Trophoblast cell (in vitro differentiated cells and primary cell): ENCODE measurements at places on chromosomes 6 and 20.

GRCh38 chr6:117616391-117617209 is 14.3 kb upstream of the GOPC start:
- no peak for DNase-seq

DNA sequence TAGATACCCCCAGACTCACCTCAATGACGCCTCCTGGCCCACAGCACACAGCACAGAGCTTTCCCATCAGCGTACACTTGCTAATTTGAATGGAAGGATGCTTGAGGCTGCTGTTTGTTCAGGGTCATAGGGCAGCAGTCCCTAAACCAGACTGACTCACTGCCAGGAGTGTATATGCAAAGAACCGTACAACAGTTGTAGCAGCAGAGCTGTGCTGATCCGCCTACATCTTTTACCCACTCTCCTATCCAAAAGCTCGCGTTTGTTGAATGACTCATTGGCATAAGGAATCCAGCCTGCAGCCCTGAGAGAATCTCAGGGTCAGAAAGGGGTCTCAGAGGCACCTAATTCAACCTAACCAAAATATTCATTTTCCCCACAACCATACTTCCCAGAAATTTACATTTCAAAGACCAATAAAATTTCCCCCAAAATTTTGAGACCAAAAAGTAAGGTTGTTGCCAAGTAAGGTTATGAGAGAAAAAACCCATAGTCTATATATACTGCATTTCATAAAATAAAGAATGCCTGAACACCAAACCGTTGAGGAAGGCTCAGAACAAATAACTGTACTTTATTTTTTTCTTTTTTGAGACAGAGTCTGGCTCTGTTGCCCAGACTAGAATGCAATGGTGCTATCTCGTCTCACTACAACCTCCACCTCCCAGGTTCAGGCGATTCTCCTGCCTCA is 35.3 kb upstream of the CCND3 start:
- peak; percentile 72 for DNase-seq

DNA sequence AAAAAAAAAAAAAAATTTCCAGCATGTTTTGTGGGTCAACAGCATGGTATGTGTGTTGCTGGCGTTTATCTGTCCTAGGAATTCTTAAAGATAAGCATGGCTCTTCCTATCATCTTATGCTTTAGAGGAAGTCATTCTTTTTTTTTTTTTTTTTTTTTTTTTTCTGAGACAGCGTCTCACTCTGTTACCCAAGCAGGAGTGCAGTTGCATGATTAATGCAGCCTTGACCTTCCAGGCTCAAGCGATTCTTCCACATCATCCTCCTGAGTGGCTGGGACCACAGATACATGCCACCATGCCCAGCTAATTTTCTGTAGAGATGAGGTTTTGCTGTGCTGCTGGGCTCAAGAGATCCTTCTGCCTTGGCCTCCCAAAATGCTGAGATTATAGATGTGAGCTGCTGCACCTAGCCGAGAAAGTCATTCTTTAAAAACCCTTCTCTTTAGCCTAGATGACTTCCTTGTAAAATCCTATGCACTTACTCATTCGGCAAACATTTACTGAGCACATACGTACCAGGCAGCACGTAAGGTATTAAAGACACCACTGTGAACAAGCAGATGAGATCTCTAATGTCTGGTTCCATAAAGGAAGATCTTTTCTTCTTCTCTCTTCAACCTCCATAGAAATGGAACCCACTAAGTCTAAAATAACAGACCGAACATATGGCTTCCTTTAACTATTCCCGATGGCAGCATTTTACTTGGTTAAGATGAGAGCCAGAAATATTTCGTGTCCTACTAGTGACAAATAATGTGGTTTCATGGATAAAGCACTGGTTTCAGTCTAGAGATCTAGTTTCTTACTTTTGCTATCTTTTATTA is 122.4 kb downstream of the RIN2 start:
- peak; percentile 50 for DNase-seq

DNA sequence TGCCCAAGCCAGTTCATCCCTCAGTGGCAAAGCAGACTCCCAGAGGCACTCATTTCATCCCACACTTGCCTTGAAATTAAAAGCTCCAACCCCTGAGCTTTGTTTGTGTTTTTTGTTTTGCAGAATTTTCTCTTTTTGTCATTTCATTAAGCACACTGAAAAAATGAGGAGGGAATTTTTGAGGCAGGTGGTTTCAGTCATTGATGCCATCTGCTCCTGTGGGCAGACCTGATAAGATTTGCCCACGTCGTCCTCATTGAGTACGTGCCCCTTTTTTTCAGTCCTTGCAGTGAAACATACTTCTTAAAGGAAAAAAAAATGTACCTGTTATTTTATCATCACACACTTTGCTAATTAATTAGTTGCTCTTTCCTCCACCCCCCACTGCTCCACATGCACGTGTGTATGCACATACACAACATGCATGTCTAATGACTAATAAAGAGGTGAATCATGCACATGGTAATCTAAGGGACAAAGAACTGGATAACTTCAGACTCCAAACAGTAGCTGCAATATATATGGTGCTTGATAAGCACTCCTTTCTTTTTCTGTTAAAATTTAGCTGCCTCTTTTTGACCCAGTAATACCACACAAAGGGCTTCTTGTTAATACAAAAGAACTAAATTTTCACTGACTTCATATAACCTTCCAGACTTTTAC is 102.1 kb upstream of the TMEM181 start:
- peak; percentile 6 for DNase-seq

- no peak for DNase-seq
Observed at GRCh38 chr6:148736774-148737412, 9.9 kb upstream of the UST start.

DNA sequence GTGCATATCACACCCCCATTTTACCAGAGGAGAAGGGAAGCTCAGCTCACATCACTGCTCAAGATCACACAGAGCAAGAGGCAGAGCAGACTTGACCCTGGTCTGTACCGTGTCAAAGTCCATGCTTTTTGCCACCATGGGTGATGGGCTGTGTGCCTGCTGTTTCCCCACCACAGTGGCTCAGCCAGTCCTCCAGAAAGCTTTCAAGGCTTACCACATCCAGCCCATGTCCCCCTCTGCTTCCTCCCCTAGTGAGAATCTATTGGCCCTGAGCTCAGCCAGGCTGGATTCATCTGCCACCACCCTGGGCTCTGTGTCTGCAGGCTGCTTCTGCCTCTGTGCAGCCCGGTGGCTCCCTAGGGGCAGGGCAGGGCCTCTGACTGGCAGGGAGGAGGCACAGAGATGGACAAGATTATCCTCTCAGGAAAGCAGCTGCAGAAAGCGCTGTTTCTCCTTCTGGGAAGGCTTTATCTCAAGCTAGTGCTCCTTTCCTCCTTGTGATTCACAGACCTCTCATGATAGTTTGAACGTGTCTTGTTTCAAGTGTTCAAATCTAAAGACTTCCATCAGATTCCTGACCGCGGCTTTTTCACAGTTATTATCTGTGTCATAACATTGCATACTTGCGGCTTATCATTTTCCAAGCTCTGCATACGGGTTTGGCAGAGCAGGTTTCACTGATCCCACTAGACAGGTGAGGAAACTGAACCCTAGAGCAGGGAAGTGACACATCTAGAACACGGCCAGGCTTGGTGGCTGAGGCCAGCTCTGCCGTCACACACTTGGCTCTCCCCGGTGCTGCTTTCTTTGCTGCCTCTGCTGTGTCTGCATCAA is 37.4 kb downstream of the VEGFA start:
- DNase-seq = peak; percentile 94

DNA sequence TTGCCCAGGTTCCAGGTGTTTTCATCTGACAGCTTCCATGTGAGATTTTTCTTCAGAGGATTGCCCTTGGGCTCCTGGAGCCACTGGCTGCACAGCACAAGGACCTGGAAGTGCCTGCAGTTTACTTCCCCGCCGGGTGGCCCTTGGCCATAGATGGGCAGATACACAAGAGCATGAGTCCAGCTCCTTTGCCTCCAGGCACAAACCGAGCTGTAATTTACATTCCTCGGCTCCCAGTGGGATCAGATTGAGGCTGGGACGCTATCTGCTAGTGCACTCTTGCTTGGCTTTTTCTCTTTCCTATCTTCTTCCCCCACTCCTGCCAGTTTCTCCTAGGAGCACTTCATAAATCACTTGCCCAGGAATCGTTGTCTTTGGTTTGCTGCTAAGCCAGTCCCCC is 85.4 kb upstream of the RALY start:
- DNase-seq = peak; percentile 96

DNA sequence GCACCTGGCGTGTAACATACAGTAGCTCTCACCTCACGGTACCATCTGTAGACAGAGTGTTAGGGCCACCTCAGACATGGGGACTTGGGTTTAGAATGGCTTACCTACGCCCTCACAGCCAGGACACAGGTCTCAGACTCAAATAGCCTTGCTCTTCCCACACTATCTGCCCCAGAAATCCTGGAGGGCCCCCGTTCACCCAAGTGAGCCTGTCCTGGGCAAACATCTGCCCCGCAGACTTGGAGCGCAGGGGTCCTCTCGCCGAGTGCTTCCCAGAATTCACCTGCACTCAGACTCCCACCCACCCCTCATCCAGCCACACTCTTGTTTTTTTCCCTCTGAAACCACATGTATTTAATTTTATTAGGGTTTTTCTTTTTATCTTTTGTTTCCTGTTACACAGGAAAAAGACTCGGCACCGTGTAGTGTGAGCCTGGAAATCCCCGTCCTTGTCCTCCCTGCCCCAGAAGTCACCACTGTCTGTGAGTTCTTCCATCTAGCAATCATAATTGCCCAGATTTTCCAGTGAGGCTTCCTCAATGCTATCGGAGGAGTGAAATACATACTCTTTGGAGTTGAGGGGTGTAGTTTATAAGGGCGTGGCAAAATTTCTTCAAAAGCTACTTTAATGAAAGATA is 17.1 kb upstream of the MAP1LC3A start:
- no peak for DNase-seq

DNA sequence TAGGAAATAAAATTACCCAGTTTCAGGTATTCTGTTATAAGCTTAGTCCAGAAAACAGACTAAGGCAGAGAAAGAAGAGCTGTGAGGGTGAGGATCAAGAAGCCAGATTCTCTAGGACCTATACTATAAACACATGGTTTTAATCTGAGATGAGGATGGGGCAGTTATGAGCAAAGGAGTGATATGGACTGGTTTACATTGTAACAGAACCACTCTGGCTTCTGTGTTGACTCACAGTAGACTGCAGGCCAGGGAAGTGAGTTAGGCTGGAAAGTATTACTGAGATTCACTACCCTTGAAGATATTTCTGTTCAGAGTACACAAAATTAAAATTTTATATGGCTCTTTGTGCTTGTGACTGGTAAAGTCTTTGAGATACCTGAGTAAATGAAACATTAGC is 3.2 kb upstream of the RWDD1 start:
- no peak for DNase-seq

DNA sequence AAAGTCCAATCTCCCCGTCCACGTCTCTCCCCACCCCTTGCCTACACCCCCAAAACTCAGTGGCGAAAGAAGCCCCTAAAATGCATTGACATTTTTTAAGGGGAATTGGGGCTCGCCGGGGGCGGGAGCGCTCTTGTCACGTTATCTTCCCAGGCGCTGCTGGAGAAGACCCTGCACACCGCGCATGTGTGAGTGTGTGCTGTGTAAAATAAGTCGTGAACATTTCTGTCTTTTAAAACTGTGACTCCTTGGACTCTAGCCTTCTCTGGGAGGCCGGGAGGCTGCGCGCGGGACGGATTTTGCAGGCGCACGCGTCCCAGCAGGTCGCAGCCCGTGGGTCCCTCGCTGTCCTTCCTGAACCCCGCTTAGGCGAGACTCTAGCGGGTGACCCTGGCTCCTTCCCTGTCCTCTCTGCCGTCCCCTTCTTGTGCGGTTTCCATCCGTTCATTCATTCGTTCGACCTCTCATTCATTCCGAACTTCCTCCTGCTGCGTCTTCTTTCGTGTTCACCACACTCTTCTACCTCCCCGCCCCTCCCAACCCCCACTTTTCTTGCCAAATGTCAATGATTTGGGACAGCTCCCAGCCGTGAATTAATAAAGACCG is 2.2 kb downstream of the NRN1 start:
- DNase-seq = peak; percentile 34

DNA sequence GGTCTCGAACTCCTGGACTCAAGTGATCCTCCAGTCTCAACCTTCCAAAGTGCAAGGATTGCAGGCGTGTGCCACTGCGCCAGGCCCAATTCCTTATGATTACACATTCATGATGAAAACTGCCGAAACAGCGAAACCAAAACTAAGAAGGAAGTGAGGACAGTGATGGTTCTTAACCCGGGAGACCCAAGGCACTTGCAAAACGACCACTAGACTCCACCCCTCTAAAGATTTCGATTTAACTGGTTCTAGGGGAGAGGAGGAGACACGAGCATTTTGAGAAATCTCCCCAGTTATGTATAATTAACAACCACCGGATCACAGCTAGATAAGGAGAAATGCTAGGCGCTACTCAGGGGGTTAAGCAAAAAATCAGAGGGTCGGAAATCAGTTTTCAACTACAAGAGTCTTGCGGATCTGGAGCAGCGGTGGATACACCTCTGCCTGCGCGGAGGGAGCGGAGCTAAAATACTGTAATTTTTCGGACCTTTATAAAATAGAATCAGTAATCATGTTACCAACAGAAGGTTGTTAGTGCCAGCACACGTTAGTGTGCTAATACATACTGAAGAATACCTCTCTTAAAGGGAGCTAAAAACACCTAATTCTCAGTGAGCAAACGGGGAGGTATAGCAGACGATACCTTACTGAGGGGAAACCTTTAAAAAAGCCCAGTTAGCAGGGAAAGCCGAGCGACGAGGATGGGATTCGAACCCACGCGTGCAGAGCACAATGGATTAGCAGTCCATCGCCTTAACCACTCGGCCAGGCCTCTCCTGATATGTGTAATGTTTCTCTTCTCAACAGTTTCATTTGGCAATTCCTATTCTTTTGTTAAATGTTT is 60.0 kb upstream of the BTN3A2 start:
- DNase-seq = peak; percentile 58

DNA sequence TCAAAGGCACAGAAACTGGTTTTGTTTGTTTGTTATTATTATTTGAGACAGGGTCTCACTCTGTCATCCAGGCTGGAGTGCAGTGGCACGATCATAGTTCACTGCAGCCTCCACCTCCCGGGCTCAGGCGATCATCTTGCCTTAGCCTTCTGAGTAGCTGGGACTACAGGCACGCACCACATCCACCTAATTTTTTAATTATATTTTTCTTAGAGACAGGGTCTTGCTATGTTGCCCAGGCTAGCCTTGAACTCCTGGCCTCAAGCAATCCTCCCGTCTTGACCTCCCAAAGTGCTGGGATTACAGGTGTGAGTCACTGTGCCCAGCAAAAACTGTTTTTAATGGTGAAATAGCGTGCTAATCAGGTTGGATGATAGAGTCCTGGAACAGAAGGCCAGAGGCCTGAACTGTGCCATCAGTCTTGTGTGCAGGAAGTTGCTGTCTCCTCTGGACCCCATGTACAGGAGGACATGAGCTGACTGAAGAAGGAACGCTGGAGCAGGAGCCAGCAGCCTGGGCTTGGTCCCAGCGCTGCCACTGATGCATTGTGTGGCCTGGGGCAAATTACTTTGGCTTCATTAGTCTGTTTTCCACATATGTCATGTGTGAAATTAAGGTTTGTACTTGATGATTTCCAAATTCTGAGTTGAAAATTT is 4.9 kb downstream of the TM9SF4 start:
- no peak for DNase-seq

GRCh38 chr6:32047855-32048766 is 9.9 kb downstream of the CYP21A2 start:
- DNase-seq = peak; percentile 82
